Anterior cingulate cortex (tissue), 58 donors: ENCODE measurements at places on chromosomes 6 and 20.
A peak's percentile ranks its signal among the peaks of the same experiment; 100 is the strongest.

- no peak for DNase-seq
Observed at GRCh38 chr20:3539311-3540107, 68.7 kb downstream of the ATRN start.

DNA sequence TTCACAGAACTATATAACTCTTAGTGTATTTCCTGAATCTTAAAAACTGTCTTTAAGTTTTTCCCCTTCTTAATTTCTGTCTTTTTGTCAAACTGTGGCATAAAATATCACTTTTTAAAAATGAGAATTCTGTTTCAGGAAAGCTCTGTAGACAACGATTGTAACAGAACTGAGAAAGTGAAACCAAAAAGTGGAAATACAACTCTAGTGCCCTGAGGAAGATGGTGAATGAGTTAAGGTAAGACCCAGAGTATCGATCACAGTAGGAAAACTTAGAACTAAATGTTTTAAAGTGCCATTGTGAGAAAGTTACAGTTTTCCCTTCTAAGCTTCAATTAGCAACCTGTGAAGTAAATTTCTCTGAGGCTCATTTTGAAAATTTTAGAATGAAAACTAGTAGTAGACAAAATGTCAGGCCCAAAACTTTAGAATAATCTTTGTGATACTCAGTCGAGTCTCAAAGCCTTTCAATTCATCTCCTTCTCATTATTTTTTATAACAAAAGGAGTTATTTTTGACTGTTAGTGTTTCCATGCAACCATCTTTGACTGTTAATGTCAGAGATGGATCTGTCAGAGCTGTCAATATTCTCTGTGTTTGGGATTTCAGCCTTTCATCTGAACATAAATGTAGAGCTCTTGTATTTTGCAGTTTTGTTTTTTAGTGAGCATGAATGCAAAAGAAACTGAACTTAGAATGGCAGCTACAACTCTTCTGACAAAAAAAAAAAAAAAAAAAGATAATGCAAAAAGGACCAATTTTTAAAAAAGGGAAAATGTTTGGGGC is 19.0 kb upstream of the TRDN start:
- DNase-seq: no peak

DNA sequence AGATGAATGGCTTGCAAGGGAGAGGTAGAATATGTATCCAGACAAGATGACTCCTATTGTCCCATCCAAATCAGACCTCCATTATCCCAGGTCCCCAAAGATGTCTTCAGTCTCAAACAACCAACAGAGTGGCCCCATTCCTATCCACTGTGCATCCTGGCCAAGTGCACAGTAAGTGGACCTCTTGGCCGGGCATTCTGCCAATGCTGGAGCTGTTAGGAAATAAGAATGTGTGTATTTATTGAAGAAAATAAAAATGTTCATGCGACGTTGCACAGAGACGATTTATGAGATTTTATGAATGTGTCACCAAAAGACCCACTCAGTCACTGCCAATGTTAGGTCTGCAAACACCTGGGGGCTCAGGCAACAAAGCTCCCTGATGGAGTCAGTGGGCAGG is 196.0 kb downstream of the MAFB start:
- no peak for DNase-seq

- no peak for DNase-seq
Observed at GRCh38 chr6:16555550-16555949, 205.7 kb downstream of the ATXN1 start.

GRCh38 chr20:47843886-47844567 is 58.7 kb upstream of the SULF2 start:
- DNase-seq: no peak

DNA sequence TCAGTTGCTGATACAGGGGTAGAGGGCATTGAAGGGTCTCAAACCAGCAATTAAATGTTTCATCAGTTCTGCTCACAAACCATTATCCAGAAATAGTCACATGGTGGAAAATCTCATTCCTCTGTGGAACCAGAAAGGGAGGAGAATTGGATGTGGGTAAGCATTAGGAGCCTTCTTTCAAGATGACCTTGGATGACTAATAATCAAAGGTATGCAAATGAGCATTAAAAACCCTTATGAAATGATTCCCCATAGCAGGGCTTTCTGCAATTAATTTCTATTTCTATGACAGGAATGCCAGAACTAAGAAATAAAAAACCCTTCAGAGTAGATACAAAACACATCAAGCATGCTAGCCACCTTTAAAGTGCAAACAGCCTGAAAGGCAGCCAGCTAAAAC is 37.4 kb upstream of the HCRTR2 start:
- DNase-seq: no peak

GRCh38 chr6:107323133-107323785 is 136.1 kb downstream of the PDSS2 start:
- DNase-seq: no peak

DNA sequence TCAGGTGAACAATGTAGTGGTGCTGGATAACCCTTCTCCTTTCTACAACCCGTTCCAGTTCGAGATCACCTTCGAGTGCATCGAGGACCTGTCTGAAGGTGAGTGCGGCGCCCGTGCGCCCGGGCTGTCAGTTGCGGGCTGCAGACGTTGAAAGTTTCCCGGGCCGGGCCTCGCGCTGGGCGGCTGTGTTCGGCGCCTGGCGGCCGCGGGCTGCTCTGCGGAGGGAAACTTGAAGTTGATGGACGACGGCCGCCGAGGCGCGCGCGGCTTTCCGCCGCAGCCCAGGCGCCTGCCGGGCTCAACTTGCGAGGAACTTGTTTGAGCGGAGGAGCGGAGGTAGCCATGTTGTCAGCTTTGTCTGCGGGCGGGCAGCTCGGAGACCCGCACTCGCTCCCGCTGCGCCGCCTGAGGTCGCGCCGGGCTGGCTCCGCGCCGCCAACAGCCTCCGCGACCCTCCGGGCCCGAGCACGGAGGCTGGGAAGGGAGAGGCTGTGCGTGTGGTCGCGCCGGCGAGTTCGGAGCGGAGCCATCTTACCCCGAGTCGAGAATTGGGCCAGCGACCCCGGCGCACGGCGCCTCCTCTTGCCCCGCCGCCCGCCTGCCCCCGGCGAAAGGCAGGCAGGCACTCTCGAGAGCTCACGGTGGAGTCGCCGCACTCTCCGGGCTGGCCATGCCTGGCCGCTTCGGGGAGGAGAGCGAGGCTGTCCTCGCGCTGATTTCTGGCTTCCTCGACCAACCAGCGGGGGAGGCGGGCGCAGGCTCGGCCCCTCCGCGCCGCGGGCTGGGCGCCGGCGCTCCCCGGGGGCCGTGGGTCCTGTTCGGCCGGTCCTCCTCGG is 691 bp downstream of the ASF1A start:
- peak; percentile 54 for DNase-seq

- no peak for DNase-seq
Observed at GRCh38 chr6:36195471-36196112, 952 bp upstream of the BRPF3 start.

DNA sequence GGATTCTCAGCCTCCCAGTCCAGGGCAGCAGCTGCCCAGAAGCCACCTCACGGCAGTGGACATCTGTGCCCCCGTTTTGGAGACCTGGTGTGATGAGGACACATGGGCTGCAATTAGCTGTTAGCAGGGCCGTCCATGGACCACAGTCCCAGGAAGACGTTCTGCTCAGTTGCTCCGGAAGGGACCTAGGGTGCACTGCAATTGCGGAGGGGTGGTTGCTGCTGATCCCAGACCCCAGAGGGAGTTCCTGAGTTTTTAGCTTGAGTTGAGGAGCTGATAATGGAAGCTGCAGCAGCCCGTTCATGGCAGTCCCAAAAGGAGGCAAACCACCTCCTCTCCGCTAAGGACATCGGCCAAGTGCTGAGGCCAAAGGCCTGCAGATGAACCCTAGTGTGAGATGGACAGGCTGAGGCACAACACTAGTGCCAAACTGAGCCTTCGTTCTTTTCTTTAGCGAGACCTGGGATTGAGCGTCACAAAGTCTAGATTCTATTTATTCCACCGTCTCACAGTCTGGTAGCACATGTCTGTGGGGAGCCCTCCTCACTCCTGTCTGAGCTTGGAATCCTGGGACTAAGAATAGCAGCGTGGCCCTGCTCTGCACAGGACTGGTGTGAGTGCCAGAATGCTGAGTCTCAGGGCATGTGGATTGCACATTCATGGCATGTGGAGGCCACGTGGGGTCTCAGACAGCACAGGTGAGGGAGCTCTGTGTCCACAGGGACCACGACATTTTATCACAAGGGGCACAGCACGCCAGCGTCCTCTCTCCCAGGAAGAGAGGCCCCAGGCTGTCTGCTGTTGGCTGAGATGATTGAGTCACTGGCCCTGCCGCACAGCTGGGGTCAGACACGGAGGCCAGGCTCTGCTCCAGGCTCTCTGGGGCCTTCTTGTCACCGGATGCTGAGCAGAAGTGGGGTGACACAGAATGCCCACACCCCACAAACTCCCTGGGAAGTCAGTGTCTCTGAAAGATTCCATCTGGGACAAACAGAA is 113.4 kb downstream of the PSMB1 start:
- DNase-seq: no peak

GRCh38 chr6:4108561-4109093 is 26.7 kb downstream of the ECI2 start:
- no peak for DNase-seq

- no peak for DNase-seq
Observed at GRCh38 chr6:70079241-70079640, 212.9 kb downstream of the COL19A1 start.

DNA sequence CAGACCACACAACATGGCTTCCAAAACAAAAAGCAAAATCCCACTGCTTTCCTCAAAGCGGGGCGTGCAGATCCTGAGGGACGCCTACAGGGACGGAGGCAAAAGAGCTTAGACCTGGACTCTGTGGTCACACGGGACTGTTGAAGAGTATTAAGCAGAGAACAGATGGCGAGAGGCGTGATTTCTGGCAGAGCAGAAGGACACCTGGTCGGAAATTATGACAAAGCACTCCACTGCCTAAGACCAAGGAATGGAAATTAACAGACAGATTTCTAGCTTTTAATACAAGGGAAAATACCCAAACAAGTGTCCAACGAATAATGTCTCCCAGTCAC is 15.4 kb downstream of the CST7 start:
- no peak for DNase-seq

DNA sequence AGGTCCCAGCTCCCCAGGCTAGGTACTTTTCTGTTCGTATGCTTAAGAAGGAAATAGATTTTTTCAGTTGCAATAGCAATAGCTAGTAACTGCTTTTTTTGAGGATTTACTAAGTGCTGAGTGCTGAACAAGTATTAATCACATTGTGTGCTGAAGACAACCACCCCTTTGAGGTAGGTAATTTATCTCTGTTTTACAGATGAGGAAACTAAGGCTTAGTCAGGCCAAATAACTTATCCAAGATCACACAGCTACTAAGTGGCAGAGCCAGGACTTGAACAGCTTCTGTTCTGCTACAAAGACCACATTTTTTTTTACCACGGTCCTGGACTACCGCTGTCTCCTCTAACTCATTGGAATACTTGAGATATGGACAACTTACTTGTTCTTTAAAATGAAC is 39.8 kb downstream of the LRRN4 start:
- no peak for DNase-seq

- DNase-seq: no peak
Observed at GRCh38 chr6:140051521-140052512, 677.4 kb upstream of the CITED2 start.

- DNase-seq: no peak
Observed at GRCh38 chr6:116556814-116557415, 3.4 kb downstream of the CALHM4 start.

GRCh38 chr20:24654425-24654824 is 185.0 kb downstream of the SYNDIG1 start:
- no peak for DNase-seq

GRCh38 chr6:89842228-89842627 is 12.5 kb downstream of the CASP8AP2 start:
- no peak for DNase-seq

DNA sequence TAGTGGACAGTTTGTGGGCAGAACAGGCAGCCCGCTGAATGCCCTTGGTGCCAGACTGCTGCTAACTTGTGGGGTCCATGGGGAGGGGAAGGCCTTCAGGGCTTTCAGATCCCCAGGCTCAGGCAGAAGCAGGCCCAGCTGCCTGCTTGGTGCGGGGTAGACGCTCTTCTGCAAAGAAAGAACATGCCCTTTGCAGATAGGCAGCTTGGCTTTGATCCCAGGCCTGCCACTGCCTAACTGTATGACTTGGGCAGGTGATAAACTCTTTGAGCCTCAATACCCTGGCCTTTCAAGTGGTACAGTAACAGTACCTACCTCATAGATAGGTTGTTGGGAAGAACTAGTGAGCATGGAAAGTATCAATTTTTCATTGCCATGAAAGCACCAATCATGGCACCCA is 28.4 kb downstream of the CHMP4B start:
- no peak for DNase-seq

GRCh38 chr20:44552950-44553908 is 29.1 kb upstream of the PKIG start:
- no peak for DNase-seq

DNA sequence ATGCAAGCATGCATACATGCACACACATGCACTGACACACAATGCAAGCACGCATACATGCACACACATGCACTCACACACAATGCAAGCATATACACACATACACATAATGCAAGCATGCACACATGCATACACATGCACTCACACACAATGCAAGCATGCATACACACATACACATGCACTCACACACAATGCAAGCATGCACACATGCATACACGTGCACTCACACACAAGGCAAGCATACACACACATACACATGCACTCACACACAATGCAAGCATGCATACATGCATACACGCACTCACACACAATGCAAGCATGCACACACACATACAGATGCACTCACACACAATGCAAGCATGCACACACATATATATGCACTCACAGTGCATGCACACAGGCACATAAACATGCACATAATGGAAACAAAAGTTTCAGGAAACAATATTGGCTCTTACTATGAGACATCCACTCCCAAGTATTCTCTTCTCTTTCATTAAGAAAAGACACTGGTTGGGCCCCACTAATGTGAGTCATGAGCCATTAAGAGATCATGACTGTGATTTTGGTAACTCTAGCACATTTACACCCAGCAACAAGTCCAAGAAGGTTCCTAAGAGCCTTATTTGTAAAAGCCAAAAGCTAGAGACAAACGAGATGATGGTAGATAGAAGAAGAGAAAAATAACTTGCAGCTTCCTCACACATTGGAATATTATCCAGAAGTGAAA is 22.2 kb downstream of the APCDD1L start:
- no peak for DNase-seq

DNA sequence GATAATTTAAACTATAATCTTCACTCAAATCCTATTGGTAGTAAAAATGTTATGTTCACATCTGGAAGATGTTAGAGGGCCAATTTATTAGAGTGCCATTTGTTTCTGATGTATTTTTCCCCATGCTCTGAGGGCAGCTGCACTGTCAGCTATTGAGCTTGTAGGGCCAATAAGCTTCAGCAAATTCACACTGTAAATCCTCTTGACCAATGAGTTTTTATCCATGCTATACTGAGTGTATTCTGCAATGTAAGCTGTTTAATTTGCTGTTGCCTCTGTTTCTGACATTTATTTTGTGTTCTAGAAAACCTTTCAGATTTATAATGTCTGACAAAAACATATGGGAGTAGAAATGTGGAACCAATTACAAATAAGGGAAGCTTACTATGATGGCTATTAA is 62.6 kb downstream of the OGFRL1 start:
- no peak for DNase-seq
